Bone marrow (tissue), 2 donors: ENCODE measurements at places on chromosomes 7 and 10.

GRCh38 chr7:152909683-152910544 lies 150.4 kb downstream of the ACTR3B start:
- no peak for DNase-seq

DNA sequence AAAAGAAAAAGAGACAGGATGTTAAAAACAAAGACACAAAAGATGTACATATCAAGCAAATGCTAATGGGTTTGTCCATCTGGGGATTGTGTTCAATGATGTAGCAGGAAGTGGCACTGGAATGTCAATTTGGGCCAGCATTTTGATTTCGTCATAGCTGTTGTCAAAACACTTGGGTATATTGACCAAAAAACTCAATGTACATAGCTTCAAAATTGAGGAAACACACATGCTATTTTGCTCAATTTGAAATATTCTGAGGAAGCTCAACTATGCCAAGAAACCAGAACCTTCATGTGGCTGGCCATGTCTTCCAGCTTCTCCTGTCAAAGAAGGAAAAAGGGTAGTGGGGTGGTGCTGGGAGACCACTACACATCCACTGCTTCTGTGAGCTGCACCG lies 212.7 kb upstream of the GHITM start:
- no peak for DNase-seq

DNA sequence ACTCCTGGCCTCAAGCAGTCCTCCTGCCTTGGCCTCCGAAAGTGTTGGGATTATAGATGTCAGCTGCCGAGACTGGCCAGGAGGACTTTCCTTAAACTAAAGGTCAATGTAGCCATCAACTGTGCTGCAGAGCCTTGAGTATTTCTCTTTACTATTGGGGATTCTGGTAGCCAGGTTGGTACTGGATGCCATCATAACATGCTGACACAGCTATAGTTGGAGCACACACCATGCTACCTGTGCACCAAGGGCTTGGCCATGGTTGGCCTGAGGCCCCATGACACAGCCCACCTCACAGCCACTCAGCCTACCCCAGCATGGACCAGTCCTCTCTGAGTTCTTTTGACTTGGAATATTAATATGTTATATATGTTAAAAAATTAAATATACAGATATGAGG lies 54.4 kb downstream of the HECTD2 start:
- DNase-seq, result no peak

DNA sequence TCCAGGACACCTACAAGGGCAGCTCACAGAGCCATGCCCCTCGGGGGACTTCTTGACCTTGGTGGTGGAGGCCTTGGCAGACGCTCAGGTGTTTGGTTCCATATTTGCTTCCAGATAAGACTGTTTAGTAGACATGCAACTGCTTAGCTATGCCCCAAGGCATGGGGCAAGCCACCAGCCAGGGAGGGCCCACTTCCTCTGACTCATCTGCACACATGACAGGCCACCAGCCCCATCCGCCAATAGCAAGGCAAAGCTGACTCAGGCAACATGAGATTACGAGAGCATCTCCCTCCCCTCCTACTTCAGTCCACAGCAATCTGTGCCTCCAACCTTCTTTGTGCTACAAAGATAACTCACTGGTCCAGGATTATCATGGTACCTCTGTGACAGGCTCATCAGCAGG lies 54.9 kb downstream of the KCNMA1 start:
- DNase-seq, result no peak

GRCh38 chr7:36404639-36405408 lies 15.2 kb downstream of the ANLN start:
- no peak for DNase-seq

DNA sequence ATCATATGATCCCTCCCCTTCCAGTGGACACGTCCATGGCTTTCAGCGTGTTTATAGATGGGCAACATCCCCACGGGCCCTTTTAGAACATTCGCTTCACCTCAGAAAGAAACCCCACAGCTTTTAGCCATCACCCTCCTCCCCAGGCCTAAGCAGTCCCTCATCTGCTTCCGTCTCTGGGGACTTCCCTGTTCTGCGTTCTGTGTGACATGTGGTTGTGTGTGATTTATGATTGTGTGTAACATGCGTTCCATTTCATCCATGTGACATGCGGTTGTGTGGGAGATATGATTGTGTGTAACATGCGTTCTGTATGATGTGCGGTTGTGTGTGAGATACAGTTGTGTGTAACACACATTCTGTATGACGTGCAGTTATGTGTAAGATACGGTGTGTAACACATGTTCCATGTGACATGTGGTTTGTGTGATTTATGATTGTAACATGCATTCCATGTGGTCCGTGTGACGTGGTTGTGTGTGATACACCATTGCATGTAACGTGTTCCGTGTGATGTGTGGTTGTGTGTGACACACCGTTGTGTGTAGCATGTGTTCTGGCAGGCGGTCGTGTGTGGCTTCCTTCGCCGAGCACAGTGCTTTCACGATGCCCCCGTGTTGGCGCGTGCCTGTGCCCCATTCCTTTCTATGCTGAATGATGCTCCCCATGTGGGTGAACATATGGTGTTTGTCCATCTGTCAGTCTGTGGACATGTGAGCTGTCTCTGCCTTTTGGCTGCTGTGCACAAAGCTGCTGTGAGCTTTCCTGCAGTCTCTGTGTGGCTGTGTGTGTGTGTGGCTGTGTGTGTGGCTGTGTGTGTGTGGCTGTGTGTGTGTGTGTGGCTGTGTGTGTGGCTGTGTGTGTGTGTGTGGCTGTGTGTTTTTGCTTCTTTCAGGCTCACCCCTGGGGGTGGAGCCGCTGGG lies 26.2 kb downstream of the PWWP2B start:
- DNase-seq, result peak; percentile 12

GRCh38 chr10:57825015-57825414 lies 442.7 kb downstream of the IPMK start:
- no peak for DNase-seq

DNA sequence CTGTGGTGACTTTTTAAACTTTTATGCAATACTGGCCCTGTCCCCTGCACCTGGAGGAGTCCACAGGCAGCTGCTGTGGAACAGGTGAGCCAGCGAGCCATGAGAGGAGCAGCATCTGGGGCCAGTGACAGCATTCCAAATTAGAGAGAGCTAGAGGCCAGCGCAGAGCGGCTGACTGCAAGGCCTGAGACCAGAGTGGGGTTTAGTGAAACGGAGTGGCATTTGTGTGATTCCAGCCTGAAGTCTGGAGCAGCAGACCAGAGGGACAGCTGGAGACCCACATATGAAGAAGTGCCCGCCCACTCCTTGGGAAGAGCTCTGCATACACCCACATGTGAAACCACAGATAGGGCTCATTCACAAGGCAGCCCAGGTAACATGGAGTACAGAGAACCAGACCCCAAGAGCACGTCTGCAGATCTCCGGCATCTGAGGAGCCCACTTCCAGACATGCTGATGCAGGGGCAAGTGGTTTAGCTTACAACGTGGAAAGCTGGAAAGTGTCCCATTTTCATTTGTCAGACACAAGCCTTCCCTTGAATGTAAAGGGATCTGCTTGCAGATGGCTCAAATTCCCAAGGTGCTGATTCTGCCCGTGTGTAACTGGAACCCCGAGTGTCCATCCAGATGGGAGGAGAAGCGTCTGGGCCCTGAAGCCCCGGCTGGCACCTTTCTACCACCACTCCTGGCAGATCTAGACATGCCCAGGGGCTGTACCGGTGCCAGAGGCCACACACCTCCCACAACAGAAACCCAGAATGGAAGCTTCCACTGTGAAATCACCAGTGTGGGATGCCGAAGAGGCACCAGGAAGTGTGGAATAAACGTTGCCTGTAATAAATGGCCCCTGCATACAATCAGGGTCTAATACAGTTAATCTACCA lies 256.0 kb upstream of the TCERG1L start:
- no peak for DNase-seq

DNA sequence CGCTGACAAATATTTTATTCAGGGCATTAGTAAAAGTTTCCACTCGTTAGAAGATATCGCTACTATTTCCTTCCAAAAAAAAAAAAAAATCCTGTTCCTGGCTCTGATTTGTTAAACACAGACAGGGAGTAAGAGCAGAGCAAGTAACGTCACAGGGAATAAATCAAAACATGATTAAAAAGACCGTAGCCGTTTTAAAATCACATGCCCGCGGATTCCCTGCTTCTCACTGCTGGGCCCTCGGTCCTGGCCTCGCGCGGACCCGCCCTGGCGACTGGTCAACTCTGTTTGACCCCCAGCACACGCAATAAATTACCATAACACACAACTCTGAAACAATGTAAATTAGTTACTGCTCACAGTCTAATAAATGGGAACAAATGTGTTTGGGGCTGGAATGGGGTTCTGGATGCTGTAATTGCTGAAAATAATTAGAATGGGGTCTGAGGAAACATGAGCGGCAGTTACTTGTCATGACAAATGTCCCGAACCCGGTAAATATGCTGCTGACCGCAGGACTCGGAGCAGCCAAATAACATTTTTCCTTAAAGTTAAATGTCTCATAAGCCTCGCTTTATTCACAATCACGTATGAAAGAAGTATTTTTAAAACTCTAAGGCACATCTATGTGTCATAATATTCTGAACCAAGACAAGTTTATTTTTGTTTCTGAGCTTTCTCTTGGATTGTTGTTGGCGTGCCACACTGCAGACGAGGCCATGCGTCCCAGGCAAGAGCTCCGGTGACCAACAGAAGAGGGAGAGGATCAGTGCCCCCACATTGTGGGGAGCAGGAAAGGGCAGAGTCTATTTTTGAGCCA lies 17.9 kb downstream of the EBF3 start:
- no peak for DNase-seq

- no peak for DNase-seq
These were observed 40.1 kb downstream of the PNLIPRP2 start for GRCh38 chr10:116660860-116661259.

DNA sequence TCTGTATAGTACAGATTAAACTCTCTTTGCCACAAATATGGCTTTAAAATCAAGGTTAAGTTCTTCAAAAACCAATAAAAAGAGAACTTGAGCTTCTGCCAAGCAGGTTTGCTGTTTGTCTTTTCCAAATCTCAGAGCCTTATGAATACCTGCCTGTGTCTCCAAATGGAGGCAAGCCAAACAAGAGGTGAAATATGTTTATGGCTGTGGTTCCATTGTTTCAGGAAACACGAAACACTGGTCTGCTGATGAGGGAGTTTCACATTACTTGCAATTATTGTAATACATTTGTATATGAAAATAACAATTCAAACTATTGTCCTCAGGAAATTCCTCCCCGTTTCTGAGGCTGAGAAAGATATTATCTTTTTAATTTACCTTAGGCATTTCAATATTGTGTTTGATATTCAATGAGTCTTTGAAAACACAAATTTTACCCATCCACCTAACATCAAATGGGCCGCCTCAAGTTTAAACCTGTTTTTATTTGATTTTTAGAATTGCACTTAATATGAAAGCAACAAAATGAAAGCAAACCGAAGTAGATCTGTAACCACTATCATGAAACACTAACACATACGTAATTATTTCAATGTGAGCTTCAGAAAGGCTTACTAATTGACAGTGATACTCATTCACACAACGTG lies 359.3 kb downstream of the HGF start:
- DNase-seq, result no peak

- no peak for DNase-seq
These were observed 504.8 kb downstream of the NXPH1 start for GRCh38 chr7:8938044-8938805.

GRCh38 chr10:99276848-99277486 lies 41.3 kb upstream of the HPSE2 start:
- DNase-seq, result no peak

DNA sequence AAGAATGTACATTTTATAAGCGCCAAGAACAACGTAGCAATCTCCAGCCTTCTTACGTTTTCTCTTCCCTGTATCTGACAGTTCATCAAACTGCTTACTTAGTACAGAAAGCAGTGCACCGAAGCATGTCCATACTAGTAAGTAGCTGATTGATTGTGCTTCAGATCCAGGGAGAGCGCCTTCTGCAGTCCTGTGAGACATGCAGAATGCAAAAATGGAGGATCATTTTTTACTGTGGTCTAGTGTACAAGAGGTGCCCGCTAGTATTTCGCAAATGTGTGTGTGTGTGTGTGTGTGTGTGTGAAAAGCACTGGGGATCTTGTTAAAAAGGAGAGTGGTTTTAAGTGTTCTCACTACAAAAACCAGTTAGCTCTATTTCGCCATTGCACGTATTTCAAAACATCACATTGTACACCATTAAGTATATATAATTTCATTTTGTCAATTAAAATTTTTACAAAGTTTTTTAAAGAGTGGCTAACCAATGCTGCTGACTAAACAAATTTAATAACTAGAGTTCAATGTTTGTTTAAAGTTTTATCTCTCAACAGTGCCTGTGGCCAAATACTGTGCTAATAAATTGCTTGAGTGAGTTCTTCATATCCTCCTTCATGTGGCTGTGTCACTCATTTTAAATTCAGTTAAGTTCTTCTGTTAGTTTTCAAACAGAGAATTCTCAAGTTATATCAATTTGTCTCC lies 99.6 kb downstream of the ZMYND11 start:
- no peak for DNase-seq

DNA sequence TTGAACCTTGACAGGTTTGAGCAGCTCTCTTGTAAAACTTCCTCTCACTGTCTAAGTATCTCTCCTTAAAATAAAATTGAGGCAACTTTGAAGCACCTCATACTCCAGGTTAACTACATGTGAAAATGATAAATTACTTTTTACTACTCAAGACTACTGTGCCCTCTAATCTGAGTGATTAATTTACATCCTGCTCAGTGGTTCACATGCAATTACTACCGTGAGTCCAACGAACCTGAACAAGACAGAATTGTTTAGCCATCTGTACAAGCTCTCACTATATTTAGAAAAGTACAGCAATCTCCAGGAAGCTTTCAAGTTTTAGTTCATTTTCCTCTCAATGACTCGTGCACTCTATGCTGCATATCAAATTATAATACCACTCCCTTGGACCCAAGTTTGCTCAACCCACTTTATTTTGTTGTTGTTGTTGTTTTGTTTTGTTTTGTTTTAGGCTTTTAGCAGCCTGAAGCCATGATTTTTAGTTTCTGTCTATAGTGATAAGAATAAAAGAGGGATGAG lies 21.2 kb downstream of the PDE1C start:
- no peak for DNase-seq

- no peak for DNase-seq
These were observed 769.7 kb downstream of the TNS3 start for GRCh38 chr7:46812101-46812675.

GRCh38 chr7:26237035-26237807 lies 35.7 kb downstream of the CBX3 start:
- no peak for DNase-seq

DNA sequence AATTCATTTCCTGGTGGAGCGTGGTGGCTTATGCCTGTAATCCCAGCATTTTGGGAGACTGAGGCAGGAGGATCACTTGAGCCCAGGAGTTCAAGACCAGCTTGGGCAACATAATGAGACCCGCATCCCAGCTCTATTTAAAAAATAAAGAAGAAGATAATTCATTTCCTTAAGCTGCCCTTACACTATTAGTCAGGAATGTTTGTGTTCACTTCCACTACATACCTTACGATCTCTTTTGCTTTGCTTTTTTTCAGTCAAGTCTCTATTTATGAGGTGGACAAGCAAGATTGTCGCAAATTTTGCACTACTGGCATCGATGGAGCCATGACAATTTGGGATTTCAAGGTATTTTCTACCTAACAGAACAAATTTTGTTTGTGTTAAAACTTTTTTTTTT lies 11.2 kb upstream of the ARPC1B start:
- no peak for DNase-seq

GRCh38 chr7:24659505-24659904 lies 86.3 kb downstream of the PALS2 start:
- no peak for DNase-seq
